ENCODE measurements at places on chromosomes 3 and 15.

GRCh38 chr3:10707400-10708215 lies 108.4 kb upstream of the SLC6A11 start:
- DNase-seq: no peak

GRCh38 chr15:84033793-84034553 lies 201.6 kb upstream of the GOLGA6L4 start:
- no peak for DNase-seq

GRCh38 chr3:43515208-43515917 lies 106.4 kb downstream of the ANO10 start:
- DNase-seq: no peak

GRCh38 chr3:95319921-95320494 lies 1257.1 kb downstream of the NSUN3 start:
- no peak for DNase-seq

- DNase-seq: no peak
These were observed 11.8 kb upstream of the ABHD10 start for GRCh38 chr3:111967068-111967467.

- no peak for DNase-seq
These were observed 70.7 kb upstream of the THBS1 start for GRCh38 chr15:39510001-39510701.

GRCh38 chr3:56725175-56725574 lies 42.1 kb upstream of the TASOR start:
- DNase-seq: peak; percentile 40

- no peak for DNase-seq
These were observed 169.1 kb downstream of the TPRG1 start for GRCh38 chr3:189340680-189341460.

GRCh38 chr3:142916605-142917004 lies 27.7 kb upstream of the PCOLCE2 start:
- DNase-seq: no peak

DNA sequence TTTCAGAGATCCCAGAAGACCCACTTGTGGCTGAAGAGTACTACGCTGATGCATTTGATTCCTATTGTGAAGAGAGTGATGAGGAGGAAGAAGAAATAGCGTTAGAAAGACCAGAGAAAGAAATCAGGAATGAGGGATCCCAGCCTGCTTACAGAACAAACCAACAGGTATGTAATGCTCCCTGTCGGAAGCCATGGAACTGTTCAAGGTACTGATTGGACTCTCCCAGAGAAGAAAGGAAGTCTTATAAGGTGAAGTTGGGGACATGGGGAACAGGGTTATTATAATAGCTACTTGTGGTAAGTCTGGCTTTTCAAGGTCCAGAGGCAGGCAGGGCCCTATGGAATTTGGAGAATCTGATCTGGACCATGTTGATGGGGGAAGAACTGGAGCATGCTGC lies 153.1 kb upstream of the NUDT16 start:
- DNase-seq: no peak

DNA sequence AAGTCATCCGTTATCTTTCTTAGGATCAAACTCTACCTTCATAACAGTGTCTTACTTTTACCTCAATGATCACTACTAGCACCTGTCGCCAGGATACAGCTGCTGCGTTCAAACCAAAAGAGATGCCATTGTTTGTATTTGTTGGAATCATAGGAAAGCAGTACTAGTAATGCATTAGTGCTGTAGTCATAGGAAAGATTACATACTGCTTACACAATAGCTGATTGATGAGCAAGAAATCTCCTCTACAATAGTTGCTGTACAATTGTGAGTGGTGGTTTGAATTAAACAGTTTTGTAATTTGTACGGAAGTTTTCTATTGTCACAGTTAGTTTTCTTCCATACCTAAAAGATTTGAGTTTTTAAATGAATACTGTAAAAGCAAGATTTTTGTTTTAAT lies 21.4 kb downstream of the ACAP2 start:
- no peak for DNase-seq

- no peak for DNase-seq
These were observed 216.8 kb downstream of the ADAMTS17 start for GRCh38 chr15:100124936-100125335.

GRCh38 chr15:99727330-99727729 lies 5.9 kb downstream of the LYSMD4 start:
- DNase-seq: no peak

GRCh38 chr3:130093741-130094391 lies 12.2 kb downstream of the ALG1L2 start:
- no peak for DNase-seq

GRCh38 chr15:82894971-82895520 lies 57.5 kb downstream of the HOMER2 start:
- DNase-seq: no peak

DNA sequence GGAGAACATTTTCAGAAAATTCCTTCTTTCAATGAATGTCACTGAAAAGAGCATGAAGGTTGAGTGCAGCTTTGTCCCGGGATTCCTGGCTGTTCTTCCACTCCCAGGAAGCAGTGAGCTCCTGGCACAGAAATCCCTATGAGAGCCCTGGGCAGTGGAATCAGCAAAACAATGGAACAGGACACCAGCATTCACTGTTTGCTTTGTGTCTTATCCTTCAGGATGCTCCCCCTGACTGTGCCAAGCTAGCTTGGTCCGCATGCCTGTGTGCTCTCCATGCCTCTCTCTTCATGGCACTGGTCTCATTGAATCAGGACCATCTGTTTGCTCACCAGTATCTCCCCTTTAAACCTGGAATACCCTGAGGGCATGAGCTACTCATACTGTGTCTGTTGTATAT lies 102.0 kb upstream of the GADL1 start:
- DNase-seq: no peak

DNA sequence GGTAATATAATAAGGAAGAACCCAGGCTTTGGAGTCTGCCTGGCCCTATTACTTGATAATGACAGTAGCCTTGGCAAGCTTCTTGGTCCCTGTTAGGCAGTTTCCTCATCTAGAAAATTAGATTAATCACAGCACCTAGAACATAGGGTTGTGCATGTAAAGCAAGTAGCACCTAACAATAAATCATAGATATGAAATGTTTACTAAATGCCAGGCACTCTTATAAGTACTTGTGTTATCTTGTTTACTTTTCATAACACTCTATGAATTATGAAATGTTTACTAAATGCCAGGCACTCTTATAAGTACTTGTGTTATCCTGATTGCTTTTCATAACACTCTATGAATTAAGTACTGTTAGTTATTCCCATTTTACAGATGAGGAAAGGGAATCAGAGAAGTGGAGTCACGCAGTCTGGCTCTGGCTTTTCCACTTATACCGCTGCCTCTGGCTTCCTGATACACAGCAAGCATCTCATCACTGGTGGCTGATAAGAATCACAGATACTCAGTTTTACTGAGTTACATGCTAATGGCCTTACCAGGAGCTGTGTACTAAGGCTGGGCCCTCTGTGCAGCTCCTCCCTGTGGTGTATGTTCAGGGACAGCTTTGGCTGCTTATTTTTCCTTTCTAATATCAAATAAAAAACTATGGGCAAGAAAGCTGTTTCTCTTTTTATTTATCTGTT lies 123.4 kb downstream of the FEZF2 start:
- no peak for DNase-seq

GRCh38 chr3:149307435-149307783 lies 26.0 kb downstream of the TM4SF18 start:
- DNase-seq: no peak

DNA sequence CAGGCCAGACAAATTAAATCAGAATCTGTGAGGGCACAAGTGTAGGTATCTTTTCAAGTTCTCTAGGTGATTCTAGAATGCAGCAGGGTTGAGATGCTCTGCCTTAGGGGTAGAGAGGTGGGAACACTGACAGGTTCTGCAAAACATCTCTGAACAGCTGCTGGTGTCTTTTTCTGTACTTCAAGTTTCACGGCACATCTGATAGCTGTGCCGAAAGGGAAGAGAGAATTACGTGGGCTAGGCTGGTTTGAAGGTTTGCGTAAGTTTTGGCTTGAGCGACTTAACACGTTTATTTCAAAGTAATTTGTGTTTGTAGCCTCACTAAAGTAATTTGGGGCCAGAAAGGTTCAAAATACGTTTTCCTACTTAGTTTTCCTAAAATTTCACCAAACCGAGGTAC lies 22.5 kb downstream of the PXK start:
- no peak for DNase-seq

- no peak for DNase-seq
These were observed 43.7 kb downstream of the PARP15 start for GRCh38 chr3:122621112-122621511.

GRCh38 chr15:77664428-77664827 lies 31.7 kb upstream of the LINGO1 start:
- no peak for DNase-seq

- no peak for DNase-seq
These were observed 48.4 kb downstream of the ARHGEF3 start for GRCh38 chr3:56753206-56753820.
